NB4 (cell line): ENCODE measurements at places on chromosomes 12 and 14.
A peak's percentile ranks its signal among the peaks of the same experiment; 100 is the strongest.

GRCh38 chr12:46266869-46267574 lies 1.8 kb downstream of the SLC38A1 start:
- peak; percentile 74 for DNase-seq

- no peak for DNase-seq
Measured at GRCh38 chr14:93011650-93012325, 88.8 kb downstream of the CHGA start.

DNA sequence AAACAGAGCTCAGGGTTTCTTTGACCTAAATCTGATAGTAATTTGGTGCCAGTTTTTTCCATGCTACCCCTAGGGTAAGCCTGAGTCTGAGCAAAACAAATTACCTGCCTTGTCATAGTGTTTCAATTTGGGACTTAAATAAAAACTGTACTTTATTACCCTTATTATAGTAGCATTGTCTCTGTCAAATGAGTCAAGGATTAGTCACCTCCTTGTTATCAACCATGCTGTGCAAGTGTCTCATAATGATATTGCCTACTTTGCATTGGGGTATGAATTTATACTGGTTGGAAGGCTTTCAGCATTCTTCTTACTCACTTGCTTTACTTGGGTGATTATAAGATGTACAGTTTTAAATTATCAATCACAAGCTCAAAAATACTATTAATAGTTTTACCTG lies 380.0 kb downstream of the LRFN5 start:
- DNase-seq: no peak

DNA sequence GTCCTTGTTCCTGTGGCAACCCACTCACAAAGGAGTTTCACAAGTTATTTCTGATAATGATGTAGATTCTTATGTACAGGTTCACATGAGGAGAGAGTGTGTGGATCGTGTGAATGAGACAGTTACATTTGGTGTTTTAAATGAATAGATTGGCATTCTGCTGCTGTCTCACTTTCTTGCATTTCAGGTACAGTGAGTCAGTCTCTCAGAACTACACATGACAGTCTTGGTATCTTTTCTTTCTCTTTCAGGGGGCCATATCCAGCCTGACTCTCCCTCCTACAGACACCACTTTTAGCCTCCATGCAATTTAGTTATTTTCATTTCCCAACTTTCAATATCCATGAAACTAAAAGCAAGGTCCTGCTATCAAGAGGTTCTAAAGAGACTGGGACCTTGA lies 19.9 kb upstream of the TMTC2 start:
- no peak for DNase-seq
